ENCODE measurements at places on chromosomes 5 and 9. TPM values are rescaled to one million over a fixed set of nuclear protein-coding genes. Genes with fewer than 3 reads are reported as not detected.

- no peaks in the 10 kb centered on the region for H3K36me3 ChIP-seq
- peaks cover 39% of the 10 kb centered on the region for H3K27me3 ChIP-seq
- H3K27ac ChIP-seq: no peak within 1 kb of the TSS
- H3K4me1 ChIP-seq: no peaks in the 10 kb centered on the region
Measured at GRCh38 chr9:38423973-38424843, at the start of gene IGFBPL1. Gene IGFBPL1 (minus strand): TSS chr9:38424454. CDS start chr9:38424424, 30 bp downstream.

Gene LRRTM2
- total RNA-seq: not detected

- H3K27ac ChIP-seq: no peak overlapping the region
- no peak for DNase-seq
- no peaks in the 10 kb centered on the region for H3K27me3 ChIP-seq
- peaks cover 30% of the 10 kb centered on the region for H3K36me3 ChIP-seq
Measured at GRCh38 chr5:103109277-103109676, 10.7 kb downstream of the GIN1 start.

DNA sequence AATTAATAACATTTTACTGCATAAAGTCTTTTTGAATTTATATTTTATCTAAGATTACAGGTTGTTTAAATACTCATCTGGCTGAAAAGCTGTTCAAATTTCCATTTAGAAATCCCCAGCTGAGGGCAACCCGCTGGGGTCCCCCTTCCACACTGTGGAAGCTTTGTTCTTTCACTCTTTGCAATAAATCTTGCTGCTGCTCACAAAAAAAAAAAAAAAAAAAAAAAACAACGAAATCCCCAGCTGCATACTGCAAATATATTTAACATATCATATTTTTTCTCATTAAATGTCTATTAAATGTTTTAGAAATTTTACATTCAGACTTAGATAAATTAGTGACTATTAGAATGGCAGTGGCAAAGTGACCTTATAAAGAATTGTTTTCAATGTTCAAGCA, 172.2 kb downstream of the NFIB start:
- H3K27ac ChIP-seq: no peak overlapping the region
- H3K36me3 ChIP-seq: no peaks in the 10 kb centered on the region
- H3K4me3 ChIP-seq: no peak overlapping the region
- no peaks in the 10 kb centered on the region for H3K27me3 ChIP-seq

Gene BSPRY
- total RNA-seq: 8.2 TPM

DNA sequence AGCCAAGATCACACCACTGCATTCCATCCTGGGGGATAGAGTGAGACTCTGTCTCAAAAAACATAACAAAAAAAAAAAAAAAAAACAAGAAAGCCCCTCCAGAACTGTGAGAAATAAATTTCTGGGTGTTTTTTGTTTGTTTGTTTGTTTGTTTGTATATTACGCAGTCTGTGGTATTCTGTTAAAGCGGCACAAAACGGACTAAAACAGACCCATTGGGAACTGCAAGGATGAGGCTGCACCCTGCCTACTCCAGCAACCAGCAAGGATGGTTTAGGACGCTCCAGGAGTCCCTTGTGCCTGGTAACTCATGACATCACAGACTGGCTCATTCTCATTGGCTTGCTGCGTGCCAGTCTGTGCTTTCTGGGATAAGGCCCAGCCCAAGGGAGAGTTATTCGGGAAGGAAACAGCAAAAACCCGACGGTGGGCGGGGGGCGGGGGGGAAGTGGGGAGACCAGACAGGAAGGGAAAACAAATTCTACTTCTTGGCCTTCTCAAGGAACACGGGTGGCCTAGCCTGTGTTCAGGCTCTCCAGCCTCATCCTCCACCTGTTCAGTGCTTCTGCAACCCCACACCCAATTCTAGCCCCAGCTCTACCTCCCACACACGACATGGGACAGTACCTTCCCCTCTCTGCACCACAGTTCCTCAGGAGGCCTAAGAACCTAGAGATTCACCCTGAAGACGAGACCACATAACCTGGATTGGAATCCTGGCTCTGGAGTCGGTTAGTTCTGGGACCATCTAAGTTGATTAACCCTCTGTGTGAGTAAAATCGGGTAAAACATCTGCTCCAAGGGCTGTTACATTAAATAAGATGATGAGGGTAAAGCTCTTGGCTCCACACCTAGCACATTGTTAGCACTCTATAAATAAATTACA, 2.8 kb downstream of the CD74 start:
- H3K27ac ChIP-seq: peak overlapping the region; percentile 99
- DNase-seq: peak; percentile 55
- no peaks in the 10 kb centered on the region for H3K27me3 ChIP-seq
- H3K4me3 ChIP-seq: peak overlapping the region; percentile 97
- peaks cover 26% of the 10 kb centered on the region for H3K36me3 ChIP-seq

GRCh38 chr5:110638970-110639902, 87.2 kb downstream of the TMEM232 start:
- H3K27me3 ChIP-seq: peaks cover 4% of the 10 kb centered on the region
- no peak overlapping the region for H3K4me3 ChIP-seq
- H3K4me1 ChIP-seq: peaks cover 2% of the 10 kb centered on the region
- no peak for DNase-seq

- peaks cover 3% of the 10 kb centered on the region for H3K27me3 ChIP-seq
- H3K4me3 ChIP-seq: no peak overlapping the region
- no peak for DNase-seq
- no peaks in the 10 kb centered on the region for H3K4me1 ChIP-seq
- no peaks in the 10 kb centered on the region for H3K36me3 ChIP-seq
Measured at GRCh38 chr5:127930311-127930710, 153.3 kb upstream of the SLC12A2 start.

DNA sequence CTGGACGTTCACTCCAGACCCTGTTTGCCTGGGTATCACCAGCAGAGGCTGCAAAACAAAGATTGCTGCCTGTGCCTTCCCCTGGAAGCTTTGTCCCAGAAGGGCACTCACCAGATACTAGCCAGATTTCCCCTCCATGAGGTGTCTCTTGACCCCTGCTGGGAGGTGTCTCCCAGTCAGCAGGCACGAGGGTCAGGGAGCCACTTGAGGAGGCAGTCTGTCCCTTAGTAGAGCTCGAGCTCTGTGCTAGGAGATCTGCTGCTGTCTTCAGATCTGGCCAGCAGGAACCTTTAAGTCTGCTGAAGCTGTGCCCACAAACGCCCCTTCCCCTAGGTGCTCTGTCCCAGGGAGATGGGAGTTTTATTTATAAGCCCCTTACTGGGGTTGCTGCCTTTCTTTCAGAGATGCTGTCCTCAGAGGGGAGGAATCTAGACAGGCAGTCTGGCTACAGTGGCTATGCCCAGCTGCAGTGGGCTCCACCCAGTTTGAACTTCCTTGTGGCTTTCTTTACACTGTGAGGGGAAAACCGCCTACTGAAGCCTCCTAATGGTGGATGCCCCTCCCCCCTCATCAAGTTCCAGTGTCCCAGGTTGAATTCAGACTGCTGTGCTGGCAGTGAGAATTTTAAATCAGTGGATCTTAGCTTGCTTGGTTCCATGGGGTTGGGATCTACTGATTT, 253.9 kb downstream of the SPATA31D1 start:
- no peaks in the 10 kb centered on the region for H3K4me1 ChIP-seq
- H3K36me3 ChIP-seq: peaks cover 1% of the 10 kb centered on the region
- no peak overlapping the region for H3K27ac ChIP-seq
- no peaks in the 10 kb centered on the region for H3K27me3 ChIP-seq
- no peak overlapping the region for H3K4me3 ChIP-seq
- no peak for DNase-seq

Gene PLAA
- total RNA-seq: 31.9 TPM

Gene ZBTB5
- 8.8 TPM for total RNA-seq

Gene ZBED3
- total RNA-seq: 5.2 TPM

GRCh38 chr9:136728080-136728547, 14.6 kb downstream of the LCN10 start:
- H3K36me3 ChIP-seq: peaks cover 39% of the 10 kb centered on the region
- H3K27me3 ChIP-seq: no peaks in the 10 kb centered on the region
- peaks cover 46% of the 10 kb centered on the region for H3K4me1 ChIP-seq
- H3K27ac ChIP-seq: no peak overlapping the region

DNA sequence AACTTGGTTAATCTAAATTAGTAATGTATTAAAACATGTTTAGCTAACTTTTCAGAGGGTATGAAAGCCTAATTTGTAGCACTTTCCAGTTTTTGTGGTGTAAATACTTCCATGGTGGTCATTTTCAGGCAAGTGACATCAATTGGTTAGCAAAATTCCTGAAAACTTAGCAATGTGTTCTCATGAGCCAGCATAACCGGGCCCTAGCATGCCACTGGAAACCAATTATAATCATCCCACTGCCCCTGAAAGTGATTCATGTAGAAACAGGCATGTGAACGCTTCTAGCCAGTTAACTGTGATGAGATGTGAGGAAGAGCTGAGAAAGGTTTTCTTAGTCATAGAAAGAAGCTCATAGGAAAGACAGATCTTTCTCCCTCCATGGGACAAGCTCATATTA, 417.2 kb downstream of the TLR4 start:
- DNase-seq: no peak
- no peaks in the 10 kb centered on the region for H3K4me1 ChIP-seq
- H3K27ac ChIP-seq: no peak overlapping the region
- H3K4me3 ChIP-seq: no peak overlapping the region

Gene TMEM252
- total RNA-seq: not detected

DNA sequence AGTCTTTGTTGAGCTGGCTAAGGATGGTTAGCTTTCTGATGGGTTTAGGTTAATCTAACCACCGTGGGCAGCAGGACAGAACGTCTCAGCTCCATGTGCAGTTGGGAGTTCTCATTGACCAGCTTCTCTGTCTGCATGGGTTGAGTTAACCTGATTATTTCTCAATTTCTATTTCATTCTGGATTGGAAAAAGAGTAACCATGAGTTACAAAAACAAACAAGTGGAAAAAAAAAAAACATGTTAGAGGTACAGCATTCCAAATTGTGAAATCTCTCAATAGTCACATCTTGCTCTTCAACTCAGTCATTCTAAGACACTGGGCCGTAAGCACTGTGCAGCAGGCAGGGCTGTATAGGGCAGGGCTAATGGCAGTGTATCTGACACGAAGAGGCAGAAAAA, 343.7 kb upstream of the KLF4 start:
- no peak for DNase-seq
- H3K4me3 ChIP-seq: no peak overlapping the region
- no peaks in the 10 kb centered on the region for H3K36me3 ChIP-seq
- no peak overlapping the region for H3K27ac ChIP-seq
- no peaks in the 10 kb centered on the region for H3K4me1 ChIP-seq

- no peaks in the 10 kb centered on the region for H3K36me3 ChIP-seq
- no peak overlapping the region for H3K27ac ChIP-seq
- DNase-seq: no peak
Measured at GRCh38 chr5:128633901-128634300, 95.9 kb upstream of the FBN2 start.

DNA sequence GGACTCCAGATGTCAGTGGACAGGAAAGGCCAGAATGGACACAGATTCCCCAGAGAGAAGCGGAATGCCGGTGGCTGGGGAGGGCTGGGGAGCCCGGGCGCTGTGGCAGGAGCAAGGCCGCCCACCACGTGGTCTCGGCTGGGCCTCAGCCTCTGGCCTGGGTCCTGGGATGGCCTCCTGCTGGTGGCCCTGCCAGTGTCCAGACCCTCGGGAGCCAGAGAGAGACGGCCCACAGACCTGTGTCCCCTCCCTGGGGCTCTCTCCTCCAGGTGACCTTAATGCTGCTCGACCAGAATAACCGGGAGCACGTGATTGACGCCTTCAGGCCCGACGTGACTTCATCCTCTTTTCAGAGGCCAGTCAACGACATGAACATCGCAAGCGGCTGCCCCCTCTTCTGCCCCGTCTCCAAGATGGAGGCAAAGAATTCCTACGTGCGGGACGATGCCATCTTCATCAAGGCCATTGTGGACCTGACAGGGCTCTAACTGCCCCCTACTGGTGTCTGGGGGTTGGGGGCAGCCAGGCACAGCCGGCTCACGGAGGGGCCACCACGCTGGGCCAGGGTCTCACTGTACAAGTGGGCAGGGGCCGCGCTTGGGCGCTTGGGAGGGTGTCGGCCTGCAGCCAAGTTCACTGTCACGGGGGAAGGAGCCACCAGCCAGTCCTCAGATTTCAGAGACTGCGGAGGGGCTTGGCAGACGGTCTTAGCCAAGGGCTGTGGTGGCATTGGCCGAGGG, 19.0 kb downstream of the FBXW5 start:
- peaks cover 19% of the 10 kb centered on the region for H3K36me3 ChIP-seq
- H3K4me3 ChIP-seq: no peak overlapping the region
- H3K27ac ChIP-seq: no peak overlapping the region
- no peaks in the 10 kb centered on the region for H3K27me3 ChIP-seq
- H3K4me1 ChIP-seq: no peaks in the 10 kb centered on the region

- H3K27ac ChIP-seq: no peak overlapping the region
- H3K27me3 ChIP-seq: no peaks in the 10 kb centered on the region
- H3K4me1 ChIP-seq: no peaks in the 10 kb centered on the region
- no peak overlapping the region for H3K4me3 ChIP-seq
Measured at GRCh38 chr5:167658889-167659288, 632.6 kb upstream of the WWC1 start.

GRCh38 chr5:187617-188451, 3.5 kb upstream of the LRRC14B start:
- H3K4me3 ChIP-seq: no peak overlapping the region
- H3K4me1 ChIP-seq: peaks cover 13% of the 10 kb centered on the region
- no peaks in the 10 kb centered on the region for H3K36me3 ChIP-seq
- no peaks in the 10 kb centered on the region for H3K27me3 ChIP-seq
- no peak for DNase-seq
- no peak overlapping the region for H3K27ac ChIP-seq

GRCh38 chr5:117337064-117337749, 762.6 kb upstream of the SEMA6A start:
- no peaks in the 10 kb centered on the region for H3K4me1 ChIP-seq
- no peak for DNase-seq
- no peak overlapping the region for H3K4me3 ChIP-seq
- no peak overlapping the region for H3K27ac ChIP-seq
- H3K36me3 ChIP-seq: no peaks in the 10 kb centered on the region
- H3K27me3 ChIP-seq: no peaks in the 10 kb centered on the region

DNA sequence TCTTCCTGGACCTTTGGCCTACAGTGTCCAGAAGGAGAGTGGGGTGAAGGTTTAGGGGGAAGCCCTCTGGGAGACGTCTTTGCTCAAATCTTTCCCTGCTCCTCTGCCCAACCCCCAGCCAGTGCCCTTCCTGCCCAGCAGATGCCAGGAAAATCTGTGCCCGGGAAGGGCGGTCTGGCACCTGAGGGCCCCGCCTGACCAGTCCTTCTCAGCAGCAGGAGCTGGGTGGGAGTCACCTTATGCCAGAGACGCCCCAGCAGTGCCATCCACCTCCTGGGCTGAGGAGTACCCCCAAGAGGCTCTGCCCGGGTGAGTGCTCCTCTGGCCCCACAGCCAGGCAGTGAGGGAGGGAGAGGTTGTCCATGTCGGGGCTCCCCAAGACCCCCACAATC, 14.9 kb upstream of the CERCAM start:
- H3K4me3 ChIP-seq: no peak overlapping the region
- peaks cover 23% of the 10 kb centered on the region for H3K27me3 ChIP-seq
- no peak for DNase-seq

- no peaks in the 10 kb centered on the region for H3K27me3 ChIP-seq
- DNase-seq: no peak
- no peak overlapping the region for H3K27ac ChIP-seq
- no peak overlapping the region for H3K4me3 ChIP-seq
Measured at GRCh38 chr9:102049586-102050246, 311.3 kb upstream of the GRIN3A start.

Gene CCL27
- not detected for total RNA-seq
